Activated naive CD4-positive, alpha-beta T cell (primary cell): ENCODE measurements at places on chromosomes 6 and 20.

DNA sequence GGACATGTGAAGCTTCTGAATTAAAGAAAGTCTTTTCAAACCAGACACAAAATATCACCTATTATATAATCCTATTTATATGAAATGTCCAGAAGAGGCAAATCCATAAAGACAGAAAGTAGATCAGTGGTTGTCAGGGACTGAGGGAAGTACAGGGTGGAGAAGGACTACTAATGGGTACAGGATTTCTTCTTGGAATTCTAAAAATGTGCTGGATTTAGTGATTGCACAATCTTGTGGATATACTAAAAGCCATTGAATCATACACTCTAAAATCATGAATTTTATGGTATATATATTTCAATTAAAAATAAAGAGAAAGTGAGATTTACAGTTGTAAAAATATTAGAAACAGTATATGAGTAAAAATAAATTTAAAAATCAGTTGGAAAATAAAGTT lies 18.7 kb upstream of the MC3R start:
- DNase-seq, result no peak

DNA sequence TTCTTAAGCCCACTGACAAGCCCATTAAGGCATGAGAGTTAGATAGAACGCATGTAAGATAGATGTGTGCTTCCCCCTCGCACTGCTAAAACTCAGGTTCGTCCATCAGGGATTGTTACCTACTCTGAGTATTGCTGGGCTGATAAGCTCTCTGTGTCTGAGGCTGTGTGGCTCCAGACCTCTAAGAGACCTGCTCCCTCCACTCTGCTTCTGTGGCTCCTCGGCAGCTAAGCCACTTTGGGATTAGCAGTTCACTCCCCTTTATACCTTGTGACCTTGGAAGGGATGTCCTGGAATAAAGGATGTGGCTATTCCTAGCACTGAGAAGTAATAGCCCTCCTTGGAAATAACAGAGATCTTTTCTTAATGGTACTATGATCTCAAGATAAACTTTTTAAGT lies 164.9 kb downstream of the TMEM242 start:
- no peak for DNase-seq

- no peak for DNase-seq
Measured at GRCh38 chr6:15518057-15518456, 144.8 kb downstream of the DTNBP1 start.

GRCh38 chr6:1686117-1687098 lies 76.7 kb downstream of the FOXC1 start:
- DNase-seq, result no peak

- DNase-seq, result no peak
Measured at GRCh38 chr6:55675941-55676340, 96.9 kb upstream of the HMGCLL1 start.

DNA sequence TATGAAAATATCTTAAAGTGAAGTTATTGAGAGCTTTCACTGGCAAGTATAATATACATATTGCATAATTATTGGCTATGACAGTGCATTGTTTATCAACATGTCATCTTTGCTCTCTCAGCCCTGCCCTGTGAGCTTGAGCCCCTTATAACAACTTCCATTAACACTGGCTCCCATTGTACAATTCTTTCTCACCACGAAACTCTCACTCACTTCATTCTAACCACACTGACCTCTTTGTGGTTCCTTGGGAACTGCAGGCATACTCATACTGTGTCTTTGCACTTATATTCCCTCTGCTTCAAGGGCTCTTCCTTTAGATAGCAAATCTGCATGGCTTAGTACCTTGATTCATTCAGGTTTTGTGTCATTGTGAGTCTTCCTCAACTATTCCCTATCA lies 411.8 kb downstream of the CDKAL1 start:
- DNase-seq, result no peak

GRCh38 chr6:89954721-89955148 lies 60.5 kb downstream of the GJA10 start:
- DNase-seq, result no peak

GRCh38 chr6:147820520-147820919 lies 312.0 kb downstream of the SAMD5 start:
- no peak for DNase-seq

DNA sequence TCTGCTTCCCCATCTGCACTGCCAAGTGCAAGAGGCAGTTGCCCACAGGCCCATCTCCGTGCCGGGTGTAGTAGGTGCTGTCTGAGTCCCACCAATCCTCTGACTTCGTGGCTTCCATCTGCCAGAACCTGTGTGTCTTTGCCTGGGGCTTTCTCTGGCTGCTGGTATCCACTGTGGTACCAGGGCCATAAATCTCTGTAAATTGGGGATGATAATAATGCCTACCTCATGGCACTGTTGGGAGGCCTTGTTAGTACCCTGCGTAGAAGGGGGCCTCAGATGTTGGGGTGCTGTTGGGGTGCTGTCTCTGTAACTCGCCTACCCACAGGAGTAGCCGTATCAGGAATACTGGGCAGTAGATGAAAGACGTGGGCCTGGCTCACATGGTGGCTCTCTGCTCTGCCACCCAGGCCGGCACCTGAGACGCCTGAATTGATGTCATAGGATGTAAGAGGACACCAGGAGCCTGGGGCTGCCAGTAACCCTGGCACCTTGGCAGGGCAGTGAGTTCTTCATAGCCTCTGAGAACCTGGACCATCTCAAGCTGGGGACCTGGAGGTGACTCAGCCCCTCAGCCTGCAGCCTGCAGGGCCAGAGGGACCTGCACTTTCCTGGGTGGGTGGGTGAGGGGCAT lies 94.1 kb upstream of the RNF24 start:
- DNase-seq, result no peak
